Activated CD4-positive, alpha-beta T cell treated with anti-CD3 and anti-CD28 coated beads, Interleukin-2, amount 50 U/mL, for 4 hours (primary cell): ENCODE measurements at places on chromosomes 4 and X.
A peak's percentile ranks its signal among the peaks of the same experiment; 100 is the strongest.

- no peak for DNase-seq
These were observed 216.7 kb downstream of the IL13RA2 start for GRCh38 chrX:114800719-114801118.

DNA sequence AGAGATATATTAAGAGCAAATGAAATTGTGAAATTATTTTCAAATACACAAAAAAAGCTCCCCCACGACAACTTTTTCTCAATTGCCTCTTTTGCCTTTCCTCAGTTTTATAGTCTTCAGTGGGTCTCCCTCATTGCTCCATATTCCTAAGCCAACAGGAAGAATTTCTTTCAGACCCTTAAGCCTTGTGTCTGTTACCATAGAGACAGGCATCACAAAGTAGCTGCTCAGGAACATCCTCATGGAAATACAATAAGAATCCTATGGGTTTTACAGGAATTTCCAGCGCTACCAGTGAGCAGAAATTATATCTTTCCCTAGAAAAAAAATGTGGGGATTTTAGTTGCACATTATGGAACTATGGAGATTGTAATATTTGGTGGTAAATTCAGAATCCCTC lies 121.9 kb upstream of the DMD start:
- DNase-seq, result no peak

GRCh38 chr4:184267673-184268583 lies 50.3 kb upstream of the ENPP6 start:
- DNase-seq, result peak; percentile 52

DNA sequence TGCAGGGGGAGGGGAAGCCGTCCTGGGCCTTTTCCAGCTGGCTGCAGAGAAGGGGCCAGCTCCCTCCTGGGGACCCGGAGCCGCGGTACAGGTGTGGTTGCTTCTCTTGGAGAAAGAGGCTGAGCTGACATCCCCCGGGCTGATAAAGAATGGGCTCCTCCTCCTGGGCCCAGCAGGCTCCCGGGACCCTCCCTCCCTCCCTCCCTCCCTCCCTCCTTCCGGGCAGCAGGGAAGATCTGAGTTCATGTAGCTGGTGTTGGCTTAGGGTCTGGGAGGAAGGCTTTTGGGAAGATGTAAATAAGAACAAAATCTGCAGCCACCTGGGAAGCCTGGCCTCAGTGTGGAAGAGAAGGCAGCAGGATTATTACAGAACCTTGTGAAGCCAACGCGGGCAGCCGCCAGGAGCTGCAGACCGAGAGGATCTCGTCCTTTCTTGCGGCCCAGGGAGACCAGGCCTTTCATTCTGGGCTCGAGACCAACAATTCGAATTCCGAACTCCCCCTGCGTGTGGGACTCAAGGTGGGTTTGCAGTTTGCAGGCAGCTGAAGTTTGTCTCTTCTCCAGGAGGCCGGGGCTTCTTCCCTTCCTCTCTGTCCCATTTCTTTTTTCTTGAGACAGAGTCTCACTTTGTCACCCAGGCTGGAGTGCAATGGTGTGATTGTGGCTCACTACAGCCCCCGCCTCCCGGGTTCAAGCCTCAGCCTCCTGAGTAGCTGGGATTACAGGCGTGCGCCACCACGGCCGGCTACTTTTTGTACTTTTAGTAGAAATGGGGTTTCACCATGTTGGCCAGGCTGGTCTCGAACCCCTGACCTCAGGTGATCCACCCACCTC lies at the start of gene PLCXD1:
Gene PLCXD1, plus strand, starts transcription at position 216 of the 834 bp plus-strand sequence. CDS start 2,807 bp downstream, outside the sequence.
- DNase-seq, result no peak

- no peak for DNase-seq
These were observed 508.3 kb downstream of the SPRY1 start for GRCh38 chr4:123904882-123905281.

- no peak for DNase-seq
These were observed 58.2 kb upstream of the DKK2 start for GRCh38 chr4:107094332-107094731.

GRCh38 chrX:150854856-150855255 lies 43.6 kb downstream of the CD99L2 start:
- no peak for DNase-seq

DNA sequence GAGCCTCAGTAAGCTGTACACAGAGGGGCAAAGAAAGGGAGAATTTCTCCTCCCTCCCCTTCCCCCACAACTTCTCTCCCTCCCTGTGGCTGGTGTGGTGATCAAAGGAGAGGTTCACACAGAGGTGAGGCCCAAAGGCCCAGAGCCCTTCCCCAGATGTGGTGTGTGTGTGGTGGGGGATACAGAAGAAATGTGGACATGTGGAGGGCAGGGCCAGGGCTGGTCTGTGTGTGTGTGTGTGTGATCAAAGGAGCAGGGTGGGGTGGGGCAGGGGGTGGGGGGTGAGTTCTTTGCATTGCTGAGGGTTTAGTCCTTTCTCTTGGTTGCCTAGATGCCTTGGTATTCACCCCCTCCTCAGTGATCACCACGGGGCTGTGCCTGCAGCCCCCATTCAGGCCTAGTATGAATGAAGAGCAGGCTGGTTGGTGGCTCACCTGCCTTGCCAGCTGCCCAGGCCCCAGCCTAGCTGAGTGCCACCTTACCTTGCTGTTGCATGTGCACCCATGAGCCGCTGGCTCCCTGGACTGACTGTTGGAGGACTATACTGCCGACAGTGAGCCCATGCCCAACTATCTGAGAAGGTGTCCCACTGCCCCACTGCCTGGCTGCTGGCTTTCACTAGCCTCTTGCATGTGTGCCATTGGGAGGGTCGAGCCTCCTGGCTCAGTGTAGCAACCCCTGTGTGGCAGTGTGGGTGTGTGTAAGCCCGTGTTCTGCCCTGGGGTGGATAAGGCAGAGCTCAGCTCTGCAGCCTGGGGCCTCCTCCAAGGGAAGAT lies 101.9 kb downstream of the EFNB1 start:
- no peak for DNase-seq

- no peak for DNase-seq
These were observed 496.5 kb upstream of the LCORL start for GRCh38 chr4:18518098-18518497.

DNA sequence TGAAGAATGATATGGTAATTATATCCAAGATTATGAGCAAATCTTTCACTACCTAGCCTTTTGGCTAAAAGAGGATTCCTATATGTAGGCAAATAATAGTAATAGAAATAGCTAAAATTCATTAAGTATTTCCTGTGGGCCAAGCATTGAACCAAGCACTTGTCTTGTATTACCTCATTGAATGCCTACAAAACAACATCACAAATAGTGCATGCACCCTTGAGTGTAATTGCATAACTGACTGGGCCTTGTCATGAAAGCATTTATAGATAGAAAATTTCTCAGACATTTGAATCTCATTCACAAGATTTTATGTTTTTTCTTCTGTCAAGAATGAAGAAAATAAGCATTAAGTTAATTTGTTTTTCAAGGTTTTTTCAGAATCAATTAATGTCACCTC lies 3.9 kb upstream of the HPGDS start:
- no peak for DNase-seq

- no peak for DNase-seq
These were observed 244.9 kb upstream of the AGA start for GRCh38 chr4:177687117-177687516.

DNA sequence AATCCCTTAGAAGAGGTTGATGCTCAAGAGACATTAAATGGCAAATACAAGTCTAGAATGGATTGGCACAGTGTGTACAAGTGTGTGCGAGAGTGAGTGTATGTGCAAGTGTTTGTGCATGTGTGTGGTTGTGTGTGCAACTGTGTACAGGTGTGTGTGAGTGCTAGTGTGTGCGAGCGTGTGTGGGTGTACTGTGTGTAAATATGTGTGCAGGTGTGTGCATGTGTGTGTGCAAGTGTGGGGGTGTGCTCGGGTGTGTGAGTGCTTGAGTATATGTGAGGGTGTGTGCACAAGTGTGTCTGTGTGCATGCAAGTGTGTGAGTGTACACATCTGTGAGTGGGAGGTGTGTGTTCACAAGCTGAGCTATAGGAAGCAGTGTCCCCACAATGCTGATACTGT lies 5.9 kb downstream of the TREX2 start:
- DNase-seq, result no peak

DNA sequence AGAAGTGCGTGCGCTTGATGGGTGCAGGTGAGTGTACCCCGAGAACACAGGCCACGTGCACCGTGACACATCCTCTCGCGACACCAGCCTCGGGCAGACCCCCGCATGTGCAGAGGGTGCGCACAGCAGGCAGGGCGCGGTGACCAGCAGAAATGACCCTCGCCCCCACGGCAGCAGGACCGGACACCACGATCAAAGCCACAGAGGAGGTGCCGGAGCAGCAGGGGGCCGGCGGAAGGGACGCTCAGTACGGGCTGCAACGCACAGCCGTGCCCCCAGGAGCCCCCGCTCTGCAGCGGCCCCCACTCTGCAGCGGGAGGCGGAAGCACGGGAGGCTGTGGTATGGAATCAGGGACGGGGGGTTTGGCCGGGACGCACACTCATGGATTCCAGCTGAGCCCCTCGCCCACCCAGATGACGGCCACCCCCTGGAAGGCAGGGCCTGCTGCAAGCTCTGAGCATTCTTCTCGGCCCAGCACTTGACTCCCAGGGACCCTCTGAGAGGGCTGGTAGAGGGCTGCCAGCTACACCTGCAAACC lies 17.1 kb downstream of the PPP2R3B start:
- DNase-seq, result no peak
